ENCODE measurements at places on chromosomes 6 and 20.
A peak's percentile ranks its signal among the peaks of the same experiment; 100 is the strongest.

DNA sequence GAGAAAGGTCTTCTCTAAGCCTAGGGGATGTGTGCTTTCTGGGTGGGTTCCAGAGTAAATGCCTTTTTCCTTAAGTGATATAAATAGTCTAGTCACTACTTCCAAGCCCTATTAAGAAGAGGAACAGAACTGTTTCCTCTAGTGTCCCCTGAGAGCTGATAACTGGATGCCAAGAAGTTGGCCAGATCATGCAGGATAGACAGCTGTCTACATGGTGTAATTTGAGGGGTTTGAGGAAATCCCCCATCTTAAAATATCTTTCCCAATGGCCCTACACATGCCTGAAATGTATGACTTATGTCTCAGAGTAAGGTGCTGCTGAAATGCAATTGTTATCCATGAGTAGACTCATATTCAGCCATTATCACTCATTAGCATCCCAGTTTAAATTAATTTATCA, 20.2 kb upstream of the PIM1 start:
- DNase-seq: no peak

DNA sequence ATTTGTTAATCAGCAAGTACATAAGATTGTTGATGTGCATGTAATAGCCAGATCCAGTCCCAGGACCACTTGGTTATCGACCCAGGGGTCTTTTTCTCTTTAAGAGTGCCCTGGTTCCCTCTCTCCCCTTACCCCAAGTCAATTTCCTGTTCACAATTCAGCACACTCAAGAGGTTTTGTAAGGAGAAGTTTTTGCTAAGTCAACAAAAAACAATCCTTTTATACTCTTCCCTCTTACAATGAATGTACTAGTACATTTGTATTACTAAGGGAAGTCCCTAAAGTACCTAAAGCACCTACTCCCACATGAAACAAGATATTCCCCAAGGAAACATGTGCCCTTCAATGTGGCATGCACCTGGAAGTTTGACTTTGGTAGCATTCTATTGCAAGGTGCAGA, 1.6 kb upstream of the NT5DC1 start:
- no peak for DNase-seq

- no peak for DNase-seq
Measured at GRCh38 chr20:23284009-23284408, 66.6 kb upstream of the NXT1 start.

- DNase-seq: no peak
Measured at GRCh38 chr20:6802227-6802626, 34.7 kb downstream of the BMP2 start.

- no peak for DNase-seq
Measured at GRCh38 chr6:4128072-4128471, 7.3 kb downstream of the ECI2 start.

GRCh38 chr6:48099713-48100587, 11.0 kb downstream of the PTCHD4 start:
- no peak for DNase-seq

- no peak for DNase-seq
Measured at GRCh38 chr6:145090801-145091585, 644.3 kb downstream of the EPM2A start.

GRCh38 chr6:160274871-160275510, 16.4 kb upstream of the SLC22A2 start:
- DNase-seq: no peak

DNA sequence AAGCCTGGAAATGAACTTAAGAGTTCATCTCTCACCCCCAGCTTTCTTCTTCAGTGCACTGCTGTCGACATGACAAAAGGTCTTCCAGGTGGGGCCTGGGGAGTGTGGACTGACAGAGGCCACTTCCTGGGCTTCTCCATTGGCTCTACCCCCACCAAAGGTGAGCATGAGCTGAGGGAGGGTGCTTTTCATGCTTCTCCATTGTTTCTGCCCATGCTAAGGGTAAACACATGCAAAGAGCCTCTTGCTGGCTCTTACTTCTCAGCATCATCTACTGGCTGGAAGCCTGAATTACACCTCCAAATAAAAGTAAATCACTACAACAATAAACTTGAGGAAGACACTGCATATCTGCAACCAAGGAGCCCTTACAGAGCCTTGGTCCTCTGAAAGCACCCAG, 227.2 kb downstream of the EPM2A start:
- DNase-seq: no peak

DNA sequence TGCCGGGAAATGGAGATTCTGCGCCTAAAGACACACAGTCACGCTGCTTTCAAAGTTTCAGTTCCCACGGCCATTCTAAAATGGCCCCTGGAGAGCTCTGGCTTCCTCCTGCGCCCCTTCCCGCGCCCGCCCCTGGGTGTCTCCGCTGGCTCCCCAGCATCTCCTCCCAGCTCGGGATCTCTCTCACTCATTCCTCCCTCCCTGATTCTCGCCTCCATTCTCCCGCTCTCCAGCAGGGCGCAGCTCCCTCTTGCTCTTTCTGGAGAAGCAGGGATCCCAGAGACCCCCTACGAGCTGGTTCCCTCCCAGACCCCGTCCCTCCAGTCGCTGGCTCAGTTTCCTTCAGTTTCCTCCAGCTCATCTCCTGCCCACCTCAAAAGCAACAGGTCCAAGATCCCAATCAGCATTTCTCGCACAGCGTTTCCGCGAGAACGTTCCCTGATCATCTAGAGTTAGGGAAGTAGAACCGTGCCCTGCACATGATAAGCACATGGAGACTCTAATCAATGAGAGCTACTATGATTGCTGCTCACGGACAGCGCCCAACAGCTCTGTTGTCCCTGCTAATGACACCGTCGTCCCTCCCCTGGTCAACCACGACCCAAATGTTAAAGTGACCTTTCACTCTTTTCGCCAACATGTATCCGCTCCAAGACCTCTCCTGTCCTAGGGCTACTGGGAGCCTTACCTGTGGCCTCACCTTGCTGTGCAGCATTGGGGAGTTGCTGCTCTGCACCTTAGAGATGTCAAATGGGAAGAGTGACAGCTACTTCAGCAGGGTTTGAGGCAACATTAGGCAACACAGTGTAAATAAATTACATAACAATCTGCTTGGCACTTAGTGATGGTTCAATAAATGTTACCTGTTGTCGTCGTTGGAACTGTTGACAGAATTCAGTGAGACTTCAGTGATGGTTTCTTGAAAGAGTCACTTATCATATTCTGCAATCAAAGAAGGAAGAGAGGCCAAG, 218.5 kb upstream of the QKI start:
- DNase-seq: no peak

GRCh38 chr6:3227363-3228045, at the start of gene TUBB2B:
TUBB2B (minus strand) TSS chr6:3227653; CDS start chr6:3227543, 110 bp downstream.
- DNase-seq: peak; percentile 13

GRCh38 chr6:11730641-11731040, 48.0 kb downstream of the ADTRP start:
- no peak for DNase-seq

- DNase-seq: no peak
Measured at GRCh38 chr6:19697744-19698290, 139.4 kb upstream of the ID4 start.

- no peak for DNase-seq
Measured at GRCh38 chr6:111838749-111839484, 34.3 kb downstream of the FYN start.

DNA sequence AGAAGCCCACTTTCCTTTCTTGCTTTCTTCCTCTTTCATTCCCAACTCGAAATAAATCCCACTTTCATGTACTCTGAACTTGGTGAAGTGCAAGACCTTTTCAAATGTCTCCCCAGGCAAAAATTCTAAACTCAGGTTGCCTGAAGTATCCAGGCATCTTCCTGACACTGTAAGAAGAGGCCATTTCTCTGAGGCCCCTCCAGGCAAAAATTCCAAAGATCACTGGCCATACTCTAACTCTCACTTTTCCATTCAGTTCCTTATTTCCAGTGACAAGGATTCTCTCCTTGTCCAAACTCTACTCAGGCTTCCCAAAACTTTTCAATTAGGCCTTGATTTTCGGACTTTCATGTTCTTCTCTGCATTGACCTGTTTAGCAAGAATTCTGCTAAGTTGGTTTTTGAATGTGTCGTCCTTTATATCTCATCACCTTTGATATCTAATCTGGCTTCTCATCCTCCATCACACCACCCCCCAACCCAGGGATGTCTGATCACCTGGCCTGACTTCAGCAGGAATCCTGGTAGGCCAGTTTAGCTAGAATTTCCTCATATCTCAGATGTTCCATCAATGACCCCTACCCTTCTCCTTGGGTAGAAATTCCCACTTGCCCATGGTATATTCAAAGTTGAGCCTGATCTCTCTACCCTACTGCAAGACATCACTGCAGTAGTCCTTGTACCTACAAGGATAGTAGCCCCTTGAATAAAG, 124.9 kb downstream of the RCAN2 start:
- no peak for DNase-seq

GRCh38 chr6:132458887-132459604, 53.9 kb downstream of the STX7 start:
- no peak for DNase-seq

DNA sequence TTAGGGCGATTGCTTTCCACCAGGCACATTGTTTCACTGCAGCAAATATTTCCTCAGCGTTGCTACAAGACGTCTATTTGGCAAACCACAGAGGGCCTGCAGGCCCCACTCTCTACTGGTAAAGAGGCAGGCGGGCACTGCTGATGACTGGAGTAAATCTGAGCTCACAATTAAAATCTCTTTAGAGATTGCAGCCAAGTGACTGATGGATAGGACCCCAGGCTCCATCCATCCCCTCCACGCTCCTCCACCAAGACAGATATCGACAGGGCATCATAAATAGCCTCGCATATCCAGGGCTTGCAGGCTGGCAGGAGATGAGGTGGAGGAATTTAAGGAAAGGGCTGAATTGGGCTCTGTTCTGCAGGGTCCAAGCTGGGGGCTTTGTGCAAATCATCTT, 50.4 kb upstream of the MDGA1 start:
- DNase-seq: no peak

- no peak for DNase-seq
Measured at GRCh38 chr6:52207066-52207465, 20.9 kb downstream of the IL17A start.

GRCh38 chr6:170470734-170471133, 82.4 kb downstream of the PSMB1 start:
- no peak for DNase-seq

DNA sequence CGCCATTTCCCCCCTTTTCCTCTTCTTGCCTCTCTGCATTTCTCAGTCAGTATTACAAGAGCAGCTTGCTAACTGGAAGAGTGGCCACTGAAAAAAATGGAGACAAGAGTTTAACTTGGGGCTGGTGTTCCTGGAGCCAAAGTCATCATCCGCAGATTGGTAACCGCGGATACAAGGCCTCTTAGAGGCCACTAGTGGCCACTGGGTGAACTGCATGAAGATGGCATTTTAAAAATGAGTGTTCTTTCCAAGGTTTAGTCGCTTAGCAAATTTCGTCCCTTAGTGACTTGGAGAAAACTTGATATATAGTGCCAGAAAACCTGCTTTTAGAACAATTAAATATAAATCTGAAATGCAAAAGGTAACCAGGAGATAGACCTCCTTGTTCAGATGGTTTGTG, 4.8 kb downstream of the F13A1 start:
- DNase-seq: peak; percentile 19

- DNase-seq: no peak
Measured at GRCh38 chr6:10884245-10884972, 2.4 kb upstream of the SYCP2L start.

DNA sequence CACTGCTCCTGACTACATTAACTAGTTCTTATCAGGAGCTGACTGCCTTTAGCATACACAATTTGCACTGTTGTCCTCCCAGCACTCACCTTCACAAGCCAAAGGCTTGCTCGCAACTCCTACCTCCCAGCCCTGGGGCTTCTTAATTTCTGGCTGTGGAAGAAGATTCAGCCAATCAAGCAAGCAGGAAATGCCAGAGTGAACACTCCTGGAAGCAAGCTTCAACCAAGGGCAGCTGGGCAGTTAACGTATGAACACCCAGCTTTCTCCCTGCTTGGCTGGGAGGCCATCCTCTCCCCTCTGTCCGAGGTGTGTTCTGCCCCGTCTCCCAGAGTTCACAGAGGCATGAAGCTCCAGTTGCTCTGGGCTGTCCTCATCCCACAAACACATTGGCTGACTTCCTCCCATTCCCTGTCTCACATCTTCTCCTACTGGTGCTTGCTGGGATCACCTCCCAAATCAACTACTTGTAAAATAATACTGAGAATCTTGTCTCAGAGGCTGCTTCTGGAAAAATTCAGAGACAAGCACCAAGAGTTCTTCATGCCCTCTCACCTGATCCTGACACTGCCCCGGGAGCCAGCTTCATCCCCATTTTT, 15.3 kb upstream of the SRSF6 start:
- DNase-seq: no peak

- DNase-seq: no peak
Measured at GRCh38 chr6:18400831-18401446, 13.8 kb downstream of the RNF144B start.

DNA sequence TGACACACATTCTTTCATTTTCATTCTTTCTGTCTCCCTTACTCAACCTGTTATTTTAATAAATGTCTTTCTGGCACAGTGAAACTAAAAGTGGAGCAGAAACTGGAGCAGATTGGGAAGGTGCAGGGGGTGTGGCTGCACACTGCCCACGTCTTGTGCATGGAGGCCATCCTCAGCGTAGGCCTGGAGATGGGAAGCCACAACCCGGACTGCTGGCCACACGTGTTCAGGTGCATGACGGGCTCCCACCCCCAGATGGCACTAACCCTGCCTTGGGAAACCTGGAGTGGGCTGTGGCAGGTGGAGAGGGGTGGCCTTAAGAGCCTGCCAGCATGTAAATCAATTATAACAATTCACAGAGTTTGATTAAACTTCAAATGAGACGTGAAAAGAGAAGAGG, 71.4 kb upstream of the PBOV1 start:
- DNase-seq: no peak

DNA sequence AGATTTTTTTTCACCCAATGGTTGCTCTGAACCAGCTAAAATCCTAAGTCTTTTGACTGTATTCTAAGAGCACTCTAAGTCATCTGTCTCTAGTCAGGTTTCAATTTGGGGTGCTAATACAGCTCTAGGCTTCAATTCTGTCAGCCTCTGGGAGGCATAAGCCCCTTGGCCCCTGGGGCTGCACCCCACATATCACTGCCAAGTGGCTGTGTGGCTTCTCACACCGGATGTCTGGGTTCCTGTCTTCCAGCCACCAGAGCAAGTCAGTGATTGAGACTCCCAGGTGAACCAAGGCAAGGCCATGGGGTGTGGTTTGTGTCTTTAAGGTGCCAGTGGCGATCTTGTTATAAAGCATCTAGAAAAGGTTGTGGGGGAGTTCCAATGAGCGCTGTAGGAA, 136.5 kb downstream of the TMEM242 start:
- DNase-seq: no peak

- DNase-seq: no peak
Measured at GRCh38 chr20:7003598-7003997, 236.1 kb downstream of the BMP2 start.

Measured in stimulated activated CD4-positive, alpha-beta T cell treated with anti-CD3 and anti-CD28 coated beads, Interleukin-4, amount 100 ng/mL, for 1 hour (primary cell).